ENCODE measurements at places on chromosomes 7 and 10.

GRCh38 chr7:129317450-129317849 lies 92.6 kb downstream of the AHCYL2 start:
- no peak for DNase-seq

DNA sequence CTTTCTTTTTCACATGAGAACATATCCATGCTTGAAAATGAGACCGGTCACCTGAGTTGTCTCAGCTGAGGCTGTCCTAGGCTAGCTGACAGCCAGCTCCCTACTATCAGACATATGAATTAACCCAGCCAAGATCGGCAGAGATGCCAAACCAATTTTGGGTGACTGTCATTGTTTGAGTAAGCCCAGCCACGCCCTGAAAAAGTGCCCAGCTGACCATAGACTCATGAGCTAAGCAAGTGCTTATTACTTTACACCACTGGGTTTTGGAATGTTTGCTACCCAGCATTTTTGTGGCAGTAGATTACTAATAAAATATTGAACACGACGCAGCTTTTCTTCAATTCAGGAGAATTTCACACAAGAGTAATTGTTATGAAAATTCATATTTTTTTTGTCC lies 265.2 kb upstream of the LYZL1 start:
- no peak for DNase-seq

- DNase-seq = no peak
These were observed 8.0 kb downstream of the SPOCK2 start for GRCh38 chr10:72080042-72080975.

GRCh38 chr7:85156661-85157208 lies 30.1 kb downstream of the SEMA3D start:
- no peak for DNase-seq

GRCh38 chr7:119983468-119983867 lies 289.5 kb upstream of the KCND2 start:
- DNase-seq = no peak
